H9 (cell line): ENCODE measurements at places on chromosomes 5 and 9.
A peak's percentile ranks its signal among the peaks of the same experiment; 100 is the strongest.

GRCh38 chr5:158770506-158770905 lies 329.2 kb downstream of the EBF1 start:
- no peaks in the 10 kb centered on the region for H3K4me1 ChIP-seq
- no peak overlapping the region for H3K27ac ChIP-seq
- H3K36me3 ChIP-seq: no peaks in the 10 kb centered on the region
- DNase-seq: peak; percentile 57

DNA sequence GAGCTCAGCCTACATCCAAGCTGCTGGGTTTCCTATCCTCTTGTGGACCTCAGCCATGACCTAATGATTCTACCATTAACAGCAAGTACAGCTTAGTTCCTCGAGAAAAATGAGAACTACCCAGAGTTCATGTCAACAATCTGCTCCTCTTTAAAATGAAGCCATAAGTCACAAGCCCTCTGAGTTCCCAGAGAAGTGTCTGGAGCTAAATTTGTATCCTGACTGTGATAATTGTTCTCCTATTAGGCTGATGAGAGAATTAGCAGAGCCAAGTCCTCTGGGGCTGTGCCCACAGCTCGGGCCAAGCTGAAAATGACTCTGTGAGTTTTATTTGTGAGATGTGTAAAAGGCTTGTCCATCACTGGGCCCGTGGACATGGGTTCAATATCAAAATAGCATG lies 145.1 kb upstream of the SMIM23 start:
- H3K27ac ChIP-seq: no peak overlapping the region
- no peak for DNase-seq
- H3K4me3 ChIP-seq: no peak overlapping the region
- no peaks in the 10 kb centered on the region for H3K36me3 ChIP-seq

GRCh38 chr5:1661311-1661710 lies 137.6 kb upstream of the LPCAT1 start:
- H3K4me1 ChIP-seq: no peaks in the 10 kb centered on the region
- H3K27me3 ChIP-seq: no peaks in the 10 kb centered on the region; the same call in 1 of the 2 replicates
- no peaks in the 10 kb centered on the region; the same call in 2 of the 3 replicates for H3K36me3 ChIP-seq

- no peak for DNase-seq
- H3K27ac ChIP-seq: no peak overlapping the region
- H3K36me3 ChIP-seq: no peaks in the 10 kb centered on the region
- no peaks in the 10 kb centered on the region for H3K27me3 ChIP-seq
- H3K4me1 ChIP-seq: peaks cover 3% of the 10 kb centered on the region; the same call in 1 of the 2 replicates
These were observed 39.9 kb downstream of the SLIT3 start for GRCh38 chr5:169260896-169261569.

- no peak within 1 kb of the TSS for H3K27ac ChIP-seq
- no peak for DNase-seq
- no peaks in the 10 kb centered on the region for H3K4me1 ChIP-seq
- H3K27me3 ChIP-seq: peaks cover 35% of the 10 kb centered on the region; the same call in 1 of the 2 replicates
- H3K36me3 ChIP-seq: no peaks in the 10 kb centered on the region
These were observed at the start of gene LRRC26 for GRCh38 chr9:137169896-137170358. TSS of gene LRRC26 (minus strand) at chr9:137170051. CDS start at chr9:137169943, 108 bp downstream.

- no peak overlapping the region for H3K4me3 ChIP-seq
- H3K4me1 ChIP-seq: no peaks in the 10 kb centered on the region
- peaks cover 4% of the 10 kb centered on the region; the same call in 1 of the 2 replicates for H3K36me3 ChIP-seq
- H3K27me3 ChIP-seq: no peaks in the 10 kb centered on the region
- no peak for DNase-seq
These were observed 86.4 kb downstream of the RCL1 start for GRCh38 chr9:4879115-4879558.

DNA sequence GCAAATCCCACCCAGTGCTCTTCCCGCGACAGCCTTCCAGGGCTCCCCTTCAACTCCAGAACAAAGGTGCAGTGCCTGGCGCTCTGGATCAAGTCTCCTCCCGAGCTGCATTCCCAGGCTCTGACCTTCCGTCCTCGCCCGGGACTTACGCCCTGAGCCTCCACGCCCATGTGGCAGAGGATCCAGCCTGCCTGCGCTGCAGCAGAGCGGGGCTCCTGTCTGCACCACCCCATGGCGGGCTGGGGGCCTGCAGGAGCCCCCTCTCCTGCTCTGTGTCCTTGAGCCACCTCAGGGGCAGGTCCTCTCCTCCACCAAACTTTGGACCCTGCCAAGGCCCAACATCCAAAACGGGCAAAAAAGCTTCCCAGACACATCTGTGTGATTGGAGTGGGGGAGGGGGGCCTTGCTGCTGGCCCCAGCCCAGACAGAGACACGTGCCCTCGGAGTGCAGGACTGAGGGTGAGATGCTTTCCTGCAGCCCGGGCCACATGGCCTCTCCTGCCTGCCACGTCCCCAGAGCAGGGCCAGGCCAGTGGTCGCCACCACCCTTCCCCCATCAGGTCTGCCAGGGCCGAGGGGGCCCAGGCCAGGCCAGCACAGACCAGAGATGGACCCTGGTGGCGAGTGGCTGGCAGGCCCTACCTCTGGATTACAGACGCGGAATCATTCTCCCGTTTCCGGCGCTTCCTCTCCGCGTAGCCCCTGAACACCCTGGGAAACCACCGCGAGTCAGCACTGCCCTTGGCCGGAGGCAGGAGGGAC lies 4.4 kb downstream of the NSMF start:
- no peak overlapping the region for H3K27ac ChIP-seq
- peak; percentile 84 for DNase-seq
- no peaks in the 10 kb centered on the region for H3K4me1 ChIP-seq
- no peaks in the 10 kb centered on the region for H3K27me3 ChIP-seq

- H3K4me3 ChIP-seq: no peak overlapping the region; the same call in 2 of the 3 replicates
- no peaks in the 10 kb centered on the region for H3K36me3 ChIP-seq
- H3K27ac ChIP-seq: no peak overlapping the region
- no peak for DNase-seq
- no peaks in the 10 kb centered on the region for H3K27me3 ChIP-seq
These were observed 533.3 kb downstream of the CDH12 start for GRCh38 chr5:22319798-22320197.
